ENCODE measurements at places on chromosomes 4 and X. TPM values are rescaled to one million over a fixed set of nuclear protein-coding genes. Genes with fewer than 3 reads are reported as not detected.

CFP gene
- total RNA-seq, result under 0.01 TPM

BRS3 gene
- total RNA-seq, result not detected

FAM9A gene
- total RNA-seq, result not detected

ETDA gene
- total RNA-seq, result not detected

MSANTD1 gene
- total RNA-seq, result not detected

PABPC1L2B gene
- total RNA-seq, result not detected

SPARCL1 gene
- under 0.01 TPM for total RNA-seq

VGLL1 gene
- not detected for total RNA-seq

IGSF1 gene
- under 0.01 TPM for total RNA-seq

SLC10A6 gene
- total RNA-seq, result not detected

Measured in bronchus fibroblast of lung (primary cell).